ENCODE measurements at places on chromosomes 3 and 15.

GRCh38 chr15:101539930-101540329 lies 50.4 kb upstream of the PCSK6 start:
- no peak for DNase-seq

GRCh38 chr15:67067930-67068551 lies 2.6 kb downstream of the SMAD3 start:
- DNase-seq: no peak

DNA sequence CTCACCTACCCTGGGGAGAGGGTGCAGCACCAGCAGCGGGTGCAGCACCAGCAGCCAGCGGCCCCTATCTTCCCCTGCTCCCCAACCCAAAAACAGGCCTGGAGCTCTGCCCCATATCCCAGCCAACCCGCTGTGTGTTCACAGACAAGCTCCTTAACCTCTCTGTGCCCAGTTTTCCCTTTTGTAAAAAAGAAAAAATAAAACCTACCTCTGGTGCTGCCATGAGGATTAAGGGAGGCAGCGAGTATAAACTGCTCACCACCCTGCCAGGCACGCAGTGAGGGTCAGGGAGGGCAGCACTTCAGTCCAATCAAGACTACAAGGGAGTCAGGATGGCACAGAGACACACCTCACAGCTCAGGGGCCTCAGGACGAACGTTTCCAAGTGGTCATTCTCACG lies 163.3 kb downstream of the NUP210 start:
- no peak for DNase-seq

DNA sequence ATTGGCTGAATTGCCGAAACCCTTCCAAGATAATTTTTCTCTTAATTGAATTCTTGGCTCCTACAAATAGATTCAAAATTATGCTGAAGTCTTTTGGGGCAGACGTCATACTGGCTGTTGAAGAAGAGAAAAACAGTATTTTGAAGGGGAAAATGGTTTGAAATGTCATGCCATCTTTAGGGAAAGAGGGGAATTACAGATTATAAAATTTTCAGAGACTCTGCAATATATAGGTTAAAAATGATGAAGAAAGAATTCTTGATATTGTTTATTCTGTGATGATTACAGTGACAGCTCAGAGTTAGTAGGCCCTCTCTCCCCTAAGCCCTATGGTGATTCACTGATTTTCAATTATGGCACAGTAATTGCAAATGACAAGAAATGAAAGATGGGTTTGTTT lies 86.1 kb downstream of the CGNL1 start:
- DNase-seq: no peak

DNA sequence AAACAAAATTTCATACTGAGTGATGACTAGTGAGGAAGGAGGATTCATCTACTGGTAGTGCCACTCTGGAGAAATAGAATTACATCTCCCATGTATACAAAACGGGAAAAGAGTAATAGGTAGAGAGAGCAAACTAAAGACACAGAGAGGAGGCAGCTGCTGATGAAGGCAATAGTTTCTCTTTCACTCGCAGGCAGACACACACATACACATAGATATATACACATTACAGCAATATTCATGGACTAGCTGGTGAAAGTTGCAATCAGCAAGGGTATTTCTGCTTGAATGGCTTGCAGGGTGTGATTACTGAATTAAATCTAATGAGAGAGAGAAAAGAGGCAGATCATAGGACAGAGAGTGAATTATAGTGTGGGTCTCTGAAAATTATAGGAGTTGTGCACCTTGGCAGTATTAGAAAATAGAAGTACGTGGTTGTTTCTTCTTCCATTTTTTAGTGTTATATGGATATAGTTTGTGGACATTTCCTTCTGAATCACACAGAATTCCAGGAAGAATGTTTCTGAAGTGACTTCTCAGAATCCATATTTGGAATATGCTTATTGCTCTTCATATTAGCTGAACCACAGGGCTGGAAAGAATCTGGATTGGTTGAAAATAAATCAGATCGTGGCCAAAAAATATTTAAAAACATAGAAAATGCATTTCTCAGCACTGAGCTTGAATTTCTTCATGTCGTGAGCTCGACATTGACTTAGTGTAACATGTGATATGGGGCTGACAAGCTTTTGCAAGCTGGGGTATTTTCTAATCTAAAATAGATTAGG lies 991.2 kb downstream of the TUSC7 start:
- DNase-seq: no peak
